Amniotic stem cell (primary cell): ENCODE measurements at places on chromosomes 3 and 15.

DNA sequence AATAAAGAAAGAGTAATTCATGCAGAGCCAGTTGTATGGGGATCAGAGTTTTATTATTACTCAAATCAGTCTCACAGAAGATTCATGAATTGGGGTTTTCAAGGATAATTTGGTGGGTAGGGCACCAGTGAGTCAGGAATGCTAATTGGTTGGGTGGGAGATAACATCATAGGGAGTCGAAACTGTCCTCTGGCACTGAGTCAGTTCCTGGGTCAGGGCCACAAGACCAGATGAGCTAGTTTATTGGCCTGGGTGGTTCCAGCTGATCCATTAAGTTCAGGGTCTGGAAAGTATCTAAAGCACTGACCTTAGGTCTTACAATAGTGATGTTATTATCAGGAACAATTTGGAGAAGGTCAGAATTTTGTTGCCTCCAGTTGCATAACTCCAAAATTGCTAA lies 998.6 kb upstream of the EPHA6 start:
- no peak for DNase-seq

DNA sequence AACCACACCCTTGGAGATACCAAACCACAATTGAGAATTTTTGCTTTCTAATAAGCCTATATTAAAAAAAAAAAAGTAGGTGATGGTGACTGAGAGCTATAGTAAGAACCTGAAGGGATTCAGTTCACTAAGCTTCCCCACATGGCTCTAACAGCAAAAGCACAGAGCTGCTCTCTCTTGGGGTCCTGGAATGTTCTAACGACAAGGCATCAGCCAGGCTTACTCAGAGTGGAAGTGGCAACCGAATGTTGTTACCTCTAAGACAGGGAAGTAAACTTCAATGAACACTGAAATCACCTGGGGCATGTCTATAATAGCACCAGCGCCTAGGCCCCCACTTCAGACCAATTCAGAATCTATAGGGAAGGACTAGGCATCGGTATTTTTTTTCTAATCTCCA lies 397.7 kb downstream of the MAGI1 start:
- no peak for DNase-seq

DNA sequence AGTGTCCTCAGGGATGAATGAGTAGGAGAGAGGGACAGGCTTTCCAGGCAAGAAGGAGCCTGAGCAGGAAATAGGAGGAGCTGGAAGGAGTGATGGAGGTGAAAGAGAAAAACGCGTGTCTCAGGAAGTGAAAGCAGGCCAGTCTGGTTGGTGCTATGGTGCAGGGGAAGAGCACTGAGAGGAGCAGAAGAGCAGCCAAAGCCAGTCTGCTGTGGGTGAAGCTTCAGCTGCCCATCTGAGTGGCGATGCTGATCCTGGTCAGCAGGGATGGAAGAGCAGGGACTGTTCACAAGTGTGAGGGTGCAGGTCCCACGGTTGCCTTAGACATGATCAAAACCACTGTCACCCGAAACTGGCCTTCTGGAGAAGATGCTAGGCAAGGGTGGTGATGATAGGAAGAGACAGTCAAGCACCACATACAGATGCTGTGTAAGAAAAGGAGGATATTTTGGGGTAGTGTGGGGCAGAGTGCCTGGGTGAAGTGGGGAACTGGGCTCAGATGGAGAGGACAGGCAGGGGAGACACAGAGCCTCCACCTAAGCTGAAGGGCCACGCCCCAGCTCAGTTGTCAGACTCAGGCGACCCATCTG lies 5.5 kb upstream of the KY start:
- no peak for DNase-seq

DNA sequence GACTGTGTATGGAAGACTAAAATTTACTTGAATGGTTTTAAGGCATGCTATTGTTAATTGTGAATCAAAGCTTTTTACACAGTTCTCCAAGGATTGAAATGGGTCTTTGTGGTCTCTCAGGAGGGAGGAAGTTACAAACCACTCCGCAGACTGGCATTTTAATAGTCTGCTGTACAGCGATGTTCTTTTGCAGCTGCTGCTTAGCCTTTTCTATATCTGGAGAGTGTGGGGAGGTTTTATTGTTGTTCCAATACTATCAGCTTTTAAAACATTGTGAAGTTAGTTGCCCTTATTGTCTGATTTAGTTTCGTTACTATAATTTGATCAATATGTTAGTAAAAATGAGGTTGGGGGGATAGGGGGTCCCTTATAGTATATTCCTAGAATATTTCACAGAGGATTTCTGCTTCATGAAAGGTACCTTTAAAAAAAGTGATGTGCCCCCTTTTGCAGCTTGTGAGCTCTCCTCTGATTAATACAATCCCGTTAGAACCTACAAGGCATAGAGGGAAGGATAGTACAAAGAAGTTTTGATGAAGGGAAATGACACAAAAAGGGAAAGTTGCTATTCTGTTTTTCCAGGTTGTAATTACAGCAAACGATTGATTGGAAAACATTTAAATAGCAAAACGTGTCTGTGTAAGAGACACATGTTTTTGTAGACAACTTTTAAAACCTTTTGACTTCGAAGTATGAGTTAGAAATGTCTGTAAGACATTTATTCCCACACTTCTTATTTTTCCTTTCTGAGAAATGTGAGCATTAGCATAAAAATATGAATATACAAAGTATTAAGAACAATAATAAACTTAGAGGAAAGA lies 158.3 kb upstream of the CGNL1 start:
- no peak for DNase-seq

GRCh38 chr15:63582718-63583426 lies 14.3 kb upstream of the FBXL22 start:
- peak; percentile 67 for DNase-seq

GRCh38 chr3:122533931-122534334 lies 19.2 kb upstream of the KPNA1 start:
- DNase-seq, result peak; percentile 49

DNA sequence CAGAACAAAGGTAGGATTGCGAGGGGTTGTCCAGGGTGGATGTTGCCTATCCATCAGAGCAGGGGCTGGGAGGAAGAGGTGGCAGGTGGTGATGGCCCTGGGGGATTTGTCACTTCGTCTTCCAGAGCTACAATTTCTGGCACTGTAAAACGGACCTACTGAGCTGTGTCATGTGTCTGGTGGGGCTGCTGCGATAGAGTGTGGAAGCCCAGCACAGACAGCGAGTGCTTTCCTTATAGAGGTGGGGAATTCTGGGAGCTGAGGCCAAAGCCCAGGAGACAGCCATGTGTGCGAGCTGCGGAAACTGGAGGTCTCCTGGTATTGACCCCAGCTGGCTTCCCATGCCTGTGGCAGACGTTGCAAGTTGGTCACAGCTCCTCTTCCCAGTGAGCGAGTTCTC lies 61.2 kb upstream of the SEC22A start:
- DNase-seq, result no peak

GRCh38 chr15:35013370-35013769 lies 25.3 kb upstream of the ZNF770 start:
- no peak for DNase-seq

- no peak for DNase-seq
Observed at GRCh38 chr3:168212664-168213285, 117.1 kb upstream of the GOLIM4 start.
